Stimulated activated CD4-positive, alpha-beta T cell treated with anti-CD3 and anti-CD28 coated beads, Interleukin-1b, Interleukin-23, amount 100 ng/mL, for 24 hours (primary cell): ENCODE measurements at places on chromosomes 3 and 15.

- no peak for DNase-seq
These were observed 8.3 kb downstream of the B3GALNT1 start for GRCh38 chr3:161096771-161097367.

- DNase-seq: no peak
These were observed 7.5 kb downstream of the HDGFL3 start for GRCh38 chr15:83200162-83200561.

DNA sequence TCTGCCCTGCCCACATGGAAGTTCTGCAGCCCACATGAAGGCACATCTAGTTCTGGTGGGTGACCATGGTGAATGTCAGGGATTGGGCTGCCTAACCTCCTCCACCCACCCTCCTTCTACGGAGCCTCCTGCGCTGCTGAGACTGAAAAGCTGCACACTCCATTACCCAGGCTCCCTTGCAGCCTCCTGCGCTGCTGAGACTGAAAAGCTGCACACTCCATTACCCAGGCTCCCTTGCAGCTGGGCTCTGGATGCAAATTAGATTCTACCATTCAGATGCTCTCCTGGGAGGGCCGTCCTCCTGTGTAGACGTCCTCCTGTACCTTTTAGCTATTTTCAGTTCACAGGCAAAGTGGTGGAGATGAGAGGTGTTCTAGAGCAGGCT, 32.1 kb downstream of the POMGNT2 start:
- DNase-seq: no peak

GRCh38 chr15:82186719-82187406, 75.7 kb downstream of the EFL1 start:
- DNase-seq: no peak
